ENCODE measurements at places on chromosomes 2 and 18.

- DNase-seq: no peak
Measured at GRCh38 chr2:215611609-215612386, 175.9 kb upstream of the FN1 start.

DNA sequence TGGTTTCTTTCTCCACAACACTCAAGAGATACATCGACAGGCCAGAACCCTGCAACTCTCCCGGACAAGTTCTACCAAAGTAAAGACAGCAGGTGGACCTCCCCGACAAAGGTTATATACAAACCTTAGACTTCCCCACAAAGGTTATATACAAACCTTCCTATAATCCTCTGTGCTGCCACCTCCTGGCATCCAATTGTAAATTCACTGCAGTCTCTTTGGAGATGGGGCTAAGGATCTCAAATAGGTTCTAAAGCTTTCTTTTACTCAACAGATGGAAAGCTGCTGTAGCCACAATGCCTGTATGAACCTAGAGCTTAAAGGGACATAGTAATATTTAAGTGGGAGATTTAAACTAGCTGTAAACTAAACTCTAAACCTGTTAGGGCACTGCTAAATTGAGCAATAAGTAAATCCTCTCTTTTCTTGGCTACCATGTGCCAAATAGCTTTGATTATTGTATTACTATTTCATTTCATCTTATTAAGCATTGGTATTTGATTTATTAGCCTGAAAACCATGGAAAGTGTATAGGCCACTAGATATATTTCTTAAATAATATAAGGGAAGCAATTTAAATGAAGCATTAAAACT is 9.8 kb upstream of the MREG start:
- peak; percentile 56 for DNase-seq

- no peak for DNase-seq
Measured at GRCh38 chr18:73638709-73639108, 508.9 kb downstream of the FBXO15 start.

GRCh38 chr2:33288011-33288410 is 188.4 kb upstream of the RASGRP3 start:
- no peak for DNase-seq

- no peak for DNase-seq
Measured at GRCh38 chr2:118834901-118835745, 12.3 kb downstream of the EN1 start.

- DNase-seq: no peak
Measured at GRCh38 chr2:189933041-189933440, 129.5 kb downstream of the MSTN start.

DNA sequence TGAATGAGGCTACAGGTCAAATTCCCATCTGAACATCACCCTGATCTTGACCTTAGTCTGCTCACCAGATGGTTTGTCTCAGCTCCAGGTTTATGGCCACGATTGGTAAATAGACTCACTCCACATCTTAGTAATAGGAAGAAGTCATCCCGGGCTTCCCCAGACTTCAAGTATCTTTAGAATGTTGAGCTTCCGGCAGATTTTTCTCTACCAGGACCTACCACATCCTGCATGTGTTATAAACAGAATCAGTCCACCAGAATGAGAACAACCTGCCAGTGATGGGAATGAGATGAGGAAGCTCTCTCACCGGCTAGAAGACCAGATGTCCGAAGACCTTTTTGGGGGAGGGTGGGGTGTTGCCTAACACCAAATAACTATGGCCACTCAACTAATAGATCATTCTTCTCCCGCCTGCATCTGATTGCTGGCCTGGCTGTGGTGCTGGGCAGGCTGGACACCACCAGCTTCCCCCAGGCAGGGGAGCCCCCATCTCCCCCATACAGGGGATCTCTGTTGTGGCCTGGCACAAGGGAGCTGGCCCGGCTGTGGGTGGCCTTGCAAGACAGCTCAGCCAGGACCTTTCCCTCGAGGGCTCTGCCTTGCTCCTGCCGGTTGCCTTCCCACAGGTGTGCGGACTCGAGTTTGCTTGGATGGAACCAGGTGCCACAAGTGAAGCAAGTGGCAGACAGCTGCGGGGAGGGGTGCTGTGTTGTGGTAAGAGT is 88.5 kb downstream of the SH3RF3 start:
- peak; percentile 25 for DNase-seq

DNA sequence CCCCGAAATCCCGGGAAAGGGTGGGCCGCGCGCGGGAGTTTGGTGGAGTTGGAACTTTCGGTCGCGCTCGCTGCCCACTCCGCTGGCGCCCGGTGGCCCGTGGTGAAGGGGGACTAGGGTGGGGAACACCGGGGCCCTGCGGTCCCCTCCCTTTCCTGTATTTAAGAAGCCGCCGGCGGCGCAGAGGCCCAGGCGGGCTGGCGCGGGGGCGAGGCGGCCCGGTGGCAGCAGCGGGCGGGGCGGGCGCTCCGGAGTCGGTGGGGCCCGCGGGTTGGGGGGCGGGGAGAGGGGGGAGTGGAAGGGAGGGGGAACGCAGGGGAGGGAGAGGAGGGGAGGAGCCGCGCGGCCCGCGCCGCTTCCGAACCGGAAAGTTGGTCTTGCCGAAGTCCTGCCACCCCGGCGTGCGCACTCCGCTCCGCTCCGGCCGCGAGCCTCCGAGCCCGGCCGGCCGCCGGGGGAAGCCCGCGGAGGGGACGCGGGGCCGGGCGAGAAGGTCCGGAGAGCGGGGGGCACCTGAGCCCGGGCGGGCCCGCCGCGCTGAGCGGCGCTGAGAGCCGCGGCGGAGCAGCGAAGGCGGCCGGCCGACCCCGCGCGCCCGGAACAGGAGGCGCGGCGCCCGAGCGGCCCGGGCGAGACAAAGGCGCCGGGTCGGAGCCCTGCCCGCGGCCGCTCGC is 425 bp upstream of the SALL3 start:
- no peak for DNase-seq

GRCh38 chr2:223439184-223439583 is 163.0 kb downstream of the SCG2 start:
- no peak for DNase-seq

GRCh38 chr2:37459095-37459981 is 114.9 kb downstream of the QPCT start:
- peak; percentile 14 for DNase-seq

DNA sequence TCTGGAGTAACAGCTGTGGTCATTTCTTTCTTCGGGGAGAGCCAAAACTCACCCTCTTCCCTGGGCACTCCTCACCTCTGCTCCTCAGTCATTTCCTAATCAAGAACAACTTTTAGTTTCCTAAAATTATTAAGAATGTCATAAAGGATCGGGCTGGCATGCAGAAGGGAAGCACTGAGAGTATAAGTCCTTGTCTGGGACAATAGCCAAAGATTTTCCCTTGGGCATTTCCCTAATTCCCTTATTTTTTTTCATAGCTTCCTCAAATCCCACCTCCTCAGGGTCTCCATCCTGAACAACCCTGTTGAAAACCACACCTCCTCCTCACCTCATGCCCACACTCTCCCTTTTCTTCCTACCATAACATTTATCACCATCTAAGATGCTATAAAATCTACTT is 115.0 kb downstream of the MREG start:
- no peak for DNase-seq

GRCh38 chr2:97908208-97908676 is 87.5 kb downstream of the TMEM131 start:
- no peak for DNase-seq

DNA sequence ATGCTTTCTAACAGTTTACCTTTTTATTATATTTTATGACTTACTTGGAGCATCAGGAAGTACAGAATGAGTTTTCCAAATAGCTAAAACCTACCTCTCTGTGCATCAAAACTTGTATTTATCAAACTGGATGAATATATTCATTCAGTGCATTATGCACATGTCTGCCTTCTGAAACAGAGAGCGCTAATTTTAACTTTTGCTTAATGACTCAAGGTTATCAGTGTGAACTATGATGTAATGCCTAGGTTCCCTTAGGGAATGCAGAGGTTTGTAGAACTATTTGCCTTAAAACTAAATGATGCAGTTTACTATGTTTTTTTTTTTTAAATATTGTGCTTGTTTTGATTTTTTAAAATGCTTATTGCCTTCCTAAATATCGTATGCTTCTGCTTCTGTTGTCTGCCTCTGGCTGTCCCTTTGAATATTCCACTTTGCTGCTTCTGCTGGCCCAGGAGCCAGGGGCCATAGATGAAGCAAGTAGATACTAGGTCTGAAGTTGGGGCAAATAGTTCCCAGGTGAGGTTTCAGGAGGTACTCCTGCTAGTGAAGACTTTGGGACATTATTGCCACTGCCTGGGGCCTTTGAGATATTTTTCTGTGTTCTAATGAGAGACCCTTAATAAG is 16.5 kb downstream of the TMEM178A start:
- DNase-seq: no peak
